Cerebellum (tissue), 4 donors: ENCODE measurements at places on chromosomes 11 and 22.

DNA sequence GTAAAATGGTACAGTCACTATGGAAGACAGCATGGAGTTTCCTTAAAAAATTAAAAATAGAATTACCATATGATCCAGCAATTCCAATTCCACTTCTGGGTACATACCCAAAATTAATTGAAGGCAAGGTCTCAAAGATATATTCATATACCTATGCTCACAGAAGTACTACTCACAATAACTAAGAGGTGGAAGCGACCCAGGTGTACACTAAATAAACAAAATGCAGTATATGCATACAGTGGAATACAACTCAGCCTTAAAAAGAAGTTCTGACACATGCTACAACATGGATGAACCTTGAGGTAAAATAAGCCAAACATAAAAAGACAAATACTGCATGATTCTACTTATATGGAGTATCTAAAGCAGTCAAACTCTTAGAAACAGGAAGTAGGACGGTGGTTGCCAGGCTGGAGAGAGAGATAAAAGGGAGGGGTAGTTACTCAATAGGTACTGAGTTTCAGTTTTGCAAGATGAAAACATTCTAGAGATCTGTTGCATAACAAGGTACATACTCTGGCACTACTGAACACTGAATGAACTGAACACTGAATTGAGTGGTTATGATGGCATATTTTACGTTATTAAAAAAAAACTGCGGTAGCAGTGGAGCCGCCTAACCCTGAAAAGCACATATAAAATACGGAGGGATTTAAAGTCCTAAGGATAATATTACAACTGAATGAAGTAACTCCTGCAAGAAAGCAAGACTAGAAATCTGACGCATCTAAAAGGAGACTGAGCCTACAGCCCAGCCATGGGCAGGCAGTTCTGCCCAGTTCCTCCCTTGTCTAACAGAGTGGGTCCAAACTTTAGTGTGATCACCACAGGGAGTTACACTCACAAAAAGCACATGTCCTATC is 12.8 kb downstream of the DGCR2 start:
- no peak for DNase-seq

- DNase-seq, result no peak
Observed at GRCh38 chr11:112211536-112211935, 14.7 kb upstream of the PTS start.

DNA sequence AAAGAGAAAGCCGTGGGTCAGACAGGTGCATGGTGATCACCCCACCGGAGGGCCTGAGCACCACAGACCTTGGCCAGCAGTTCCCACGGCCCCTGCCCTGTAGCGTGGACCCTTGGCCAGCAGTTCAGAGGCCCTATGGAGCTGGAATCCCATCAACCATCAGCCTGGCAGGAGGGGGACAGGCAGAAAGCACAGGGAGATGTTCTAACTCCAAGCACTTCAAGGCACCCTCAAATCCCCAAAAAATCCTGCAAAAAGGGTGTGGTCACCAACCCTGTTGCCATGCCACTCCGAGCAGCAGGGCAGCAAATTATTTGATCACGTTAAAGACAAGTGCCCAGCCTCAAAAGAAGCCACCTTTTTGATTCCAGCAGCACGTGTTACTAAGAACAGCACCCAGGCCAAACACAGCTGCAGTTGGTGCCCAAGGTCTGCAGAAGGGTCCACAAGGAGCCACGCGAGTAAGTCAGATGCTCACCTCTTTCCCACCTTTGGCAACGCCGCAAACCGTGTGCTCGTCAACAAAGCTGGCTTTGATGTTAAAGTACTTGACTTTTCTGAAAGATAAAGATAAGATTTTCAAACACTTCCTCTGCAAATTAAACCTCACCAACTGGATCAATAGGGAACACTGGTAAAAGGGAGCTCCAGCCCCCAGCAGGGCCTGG is 26.2 kb upstream of the COMT start:
- DNase-seq, result no peak

GRCh38 chr22:20945578-20945934 is 21.5 kb upstream of the AIFM3 start:
- DNase-seq, result no peak

DNA sequence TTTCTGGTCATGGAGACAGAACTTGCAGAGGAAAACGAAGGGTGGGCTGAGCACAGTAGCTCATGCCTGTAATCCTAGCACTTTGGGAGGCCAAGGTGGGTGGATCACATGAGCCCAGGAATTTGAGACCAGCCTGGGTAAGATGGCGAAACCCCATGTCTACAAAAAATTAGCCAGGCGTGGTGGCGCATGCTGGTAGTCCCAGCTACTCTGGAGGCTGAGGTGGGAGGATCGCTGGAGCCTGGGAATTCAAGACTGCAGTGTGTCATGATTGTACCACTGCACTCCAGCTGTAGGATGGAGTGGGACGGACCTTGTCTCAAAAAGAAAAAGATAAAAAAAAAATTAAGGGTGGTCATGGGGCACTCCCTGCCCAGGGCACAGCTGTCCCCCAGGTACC is 5.9 kb downstream of the SERPINH1 start:
- no peak for DNase-seq
